ENCODE measurements at places on chromosomes 13 and 19.

DNA sequence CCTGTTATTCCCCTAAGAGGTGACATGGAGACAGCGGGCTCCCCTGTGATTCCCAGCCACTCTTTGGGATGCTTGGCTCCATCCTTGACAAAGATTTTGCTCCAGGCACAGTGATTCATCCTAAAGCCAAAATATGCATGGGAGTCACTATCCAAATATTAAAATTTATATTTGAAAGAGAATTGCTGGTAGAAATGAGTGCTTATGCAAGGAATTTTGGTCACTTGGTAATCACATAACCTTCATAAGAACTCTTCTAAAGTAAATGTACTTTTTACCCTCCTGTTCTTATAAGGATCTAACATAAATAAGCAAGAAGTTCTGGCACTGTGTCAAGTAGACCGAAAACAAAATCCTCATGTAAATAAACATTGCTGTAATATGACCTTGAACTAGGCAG is 385.8 kb downstream of the ITGBL1 start:
- DNase-seq, result peak; percentile 58

- no peak for DNase-seq
Measured at GRCh38 chr13:46909042-46909441, 12.2 kb upstream of the HTR2A start.

DNA sequence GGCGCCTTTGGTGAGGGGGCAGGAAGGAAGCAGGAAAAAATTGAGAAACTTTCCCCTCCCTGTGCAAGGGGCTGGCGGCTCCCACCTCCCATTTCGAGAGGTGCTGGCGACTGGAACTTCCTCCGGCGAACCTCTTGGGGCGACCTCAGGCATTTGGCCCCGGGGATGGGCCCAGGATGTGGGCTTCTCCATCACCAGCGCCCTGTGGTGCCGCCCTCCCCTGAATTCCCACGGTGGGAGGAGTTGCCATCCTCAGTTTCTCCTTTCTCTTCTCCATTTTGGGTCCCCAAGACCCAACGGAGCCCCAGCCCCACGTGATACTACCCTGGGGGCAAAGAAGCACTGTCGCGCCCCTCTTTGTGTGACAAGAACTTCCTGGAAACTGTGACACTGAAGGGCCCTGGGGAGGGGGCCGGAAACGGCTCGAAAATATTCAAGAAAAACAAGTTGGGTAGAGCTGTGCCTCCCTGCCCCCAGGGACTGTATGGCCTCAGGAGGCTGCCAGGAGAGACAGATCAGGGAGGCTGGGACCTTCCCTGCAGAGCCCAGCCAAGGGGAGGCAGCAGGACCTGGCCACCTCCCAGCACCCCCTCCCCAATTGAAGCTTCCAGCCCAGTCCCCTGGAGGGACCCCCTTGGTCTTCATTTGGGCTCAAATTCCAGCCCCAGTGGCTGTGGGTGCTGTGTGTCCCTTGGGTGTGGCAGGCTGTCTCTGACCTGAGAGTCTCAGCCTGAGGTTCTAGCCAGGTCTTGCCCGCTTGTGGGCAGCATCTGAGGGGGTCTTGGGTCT is 16.2 kb upstream of the AP1M2 start:
- DNase-seq, result no peak

- no peak for DNase-seq
Measured at GRCh38 chr13:36054041-36054440, 77.1 kb downstream of the DCLK1 start.

- peak; percentile 65 for DNase-seq
Measured at GRCh38 chr13:52695856-52696255, 43.2 kb downstream of the SUGT1 start.

DNA sequence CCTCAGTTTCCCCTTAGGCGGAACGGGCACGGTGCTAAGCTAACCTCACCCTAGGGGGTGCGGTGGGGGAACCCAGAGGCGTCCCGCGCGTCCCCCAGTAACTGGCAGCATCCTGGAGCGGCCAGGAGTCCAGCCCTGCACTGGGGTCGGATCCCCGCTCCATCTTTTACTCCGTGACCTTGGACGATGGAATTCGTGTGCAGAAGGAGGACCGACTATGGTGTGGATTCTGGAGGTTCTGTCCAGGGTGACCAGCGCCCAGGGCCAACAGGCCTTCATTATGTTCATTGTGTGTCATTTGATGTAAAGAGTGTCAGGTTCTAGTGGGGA is 630 bp downstream of the SPPL2B start:
- no peak for DNase-seq

DNA sequence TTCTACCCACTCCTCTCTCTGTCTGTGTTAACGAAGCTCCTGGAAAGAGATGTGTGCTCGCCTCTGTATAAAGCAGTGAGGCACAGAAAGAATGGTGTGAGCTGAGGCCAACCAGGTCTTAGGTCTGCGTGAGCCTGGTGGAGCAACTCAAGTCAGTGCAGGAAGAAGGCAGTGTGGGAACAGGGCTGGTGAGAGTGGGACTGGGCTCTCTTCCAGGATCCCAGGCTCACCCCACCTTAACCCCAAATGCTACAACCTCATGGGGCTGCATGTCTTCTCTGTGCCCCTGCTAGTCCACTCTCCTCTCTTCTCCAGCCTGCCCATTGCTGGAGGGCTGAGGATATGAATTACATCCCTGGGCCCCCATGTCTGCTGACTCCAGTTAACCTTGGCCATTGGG is 127.4 kb downstream of the DCT start:
- DNase-seq, result peak; percentile 53

DNA sequence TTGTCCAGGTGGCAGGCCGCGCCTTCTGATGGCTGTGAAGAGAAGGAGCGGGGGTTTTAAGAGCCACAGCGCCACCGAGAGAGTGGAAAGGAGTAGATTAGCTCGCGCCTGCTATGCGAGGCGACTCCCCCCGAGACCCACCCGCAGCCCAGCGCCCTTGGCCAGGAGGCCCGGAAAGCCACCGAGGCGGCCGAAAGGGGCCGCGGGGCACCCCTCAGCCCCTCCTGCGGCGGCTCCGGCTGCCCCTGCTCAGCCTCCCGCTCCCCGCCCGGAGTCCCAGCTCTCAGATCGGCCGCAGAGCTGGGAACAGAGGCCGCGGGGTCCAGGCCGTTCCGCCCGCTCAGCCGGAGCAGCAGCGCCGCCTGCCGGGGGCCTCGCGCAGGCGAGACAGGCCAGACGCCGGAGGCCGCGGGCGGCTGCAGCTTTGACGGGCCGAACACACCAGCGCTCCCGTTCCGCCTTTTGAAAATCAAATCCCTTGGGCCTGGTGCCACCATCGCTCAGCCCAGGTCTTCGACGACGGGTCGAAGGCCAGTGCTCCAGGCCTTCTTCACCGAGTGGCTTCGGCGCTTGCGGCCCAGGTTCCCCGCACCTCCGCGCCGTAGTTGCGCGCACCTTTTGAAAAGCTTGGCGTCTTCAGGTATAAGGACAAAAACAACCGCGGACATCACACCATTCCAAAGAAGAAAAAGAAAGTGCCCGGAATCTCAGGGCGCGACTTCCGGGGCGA is 15.3 kb downstream of the CDX2 start:
- peak; percentile 56 for DNase-seq

- no peak for DNase-seq
Measured at GRCh38 chr13:48575031-48575430, 42.2 kb upstream of the RCBTB2 start.

DNA sequence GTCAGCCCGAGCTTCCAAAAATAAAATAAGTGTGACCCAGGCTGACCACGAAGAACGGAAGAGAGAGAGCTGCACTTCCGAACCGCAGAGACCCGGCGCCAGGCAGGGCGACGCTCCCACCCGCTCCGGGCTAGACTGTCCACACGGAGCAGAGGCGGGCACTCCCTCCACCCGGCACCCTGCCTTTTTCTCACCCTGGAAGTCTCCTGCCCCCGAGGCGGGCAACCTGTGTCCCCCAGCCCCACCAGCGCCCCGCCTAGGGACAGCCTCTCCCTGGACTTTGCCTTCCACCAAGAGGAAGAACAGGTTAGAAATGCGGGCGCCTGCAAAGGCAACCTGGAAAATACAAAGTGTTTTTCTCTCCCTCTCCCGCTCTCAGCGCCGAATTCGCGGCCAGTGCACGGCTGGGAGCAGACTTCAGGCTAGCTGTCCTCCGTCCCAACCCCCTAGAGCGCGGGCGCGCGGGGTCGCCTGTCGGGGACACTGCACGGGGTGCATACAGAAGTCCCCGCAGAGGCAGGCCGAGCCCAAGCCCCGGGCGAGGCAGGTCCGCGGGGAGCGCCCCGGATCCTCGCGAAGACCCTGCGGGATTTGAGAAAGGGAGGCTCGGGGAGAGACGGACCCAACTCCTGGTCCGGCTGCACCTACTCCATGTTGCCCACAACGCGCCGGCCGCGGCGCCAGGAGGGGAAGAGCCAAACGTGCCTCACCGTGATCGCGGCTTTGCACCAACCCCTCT is 845 bp downstream of the SPRY2 start:
- DNase-seq, result peak; percentile 54

- no peak for DNase-seq
Measured at GRCh38 chr19:29372461-29372860, 153.3 kb upstream of the VSTM2B start.

- DNase-seq, result peak; percentile 44
Measured at GRCh38 chr19:632579-633067, 714 bp downstream of the POLRMT start.

DNA sequence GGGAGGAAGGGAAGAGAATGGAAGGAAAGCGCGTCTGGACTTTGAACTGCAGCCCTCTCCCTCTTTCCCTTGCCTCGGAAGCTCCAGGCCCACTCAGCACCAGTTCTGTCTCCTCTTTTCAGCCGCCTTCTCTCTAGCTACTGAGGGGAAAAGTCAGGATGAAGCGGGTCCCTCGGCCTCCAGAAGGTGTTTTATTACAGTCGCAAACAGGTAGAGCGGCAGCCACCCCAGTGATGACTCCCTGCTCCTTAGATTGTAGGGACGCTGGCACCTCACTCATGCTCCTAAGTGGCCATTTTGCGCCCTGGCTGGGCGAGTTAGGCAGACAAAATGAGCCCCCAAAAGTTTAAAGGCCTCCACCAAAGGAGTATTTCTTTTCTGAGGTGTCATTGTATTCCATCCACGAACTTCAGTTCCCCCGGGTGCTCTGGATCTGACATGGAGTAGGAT is 954 bp upstream of the STK24 start:
- no peak for DNase-seq

GRCh38 chr19:48819366-48819816 is 8.6 kb upstream of the BCAT2 start:
- peak; percentile 70 for DNase-seq

DNA sequence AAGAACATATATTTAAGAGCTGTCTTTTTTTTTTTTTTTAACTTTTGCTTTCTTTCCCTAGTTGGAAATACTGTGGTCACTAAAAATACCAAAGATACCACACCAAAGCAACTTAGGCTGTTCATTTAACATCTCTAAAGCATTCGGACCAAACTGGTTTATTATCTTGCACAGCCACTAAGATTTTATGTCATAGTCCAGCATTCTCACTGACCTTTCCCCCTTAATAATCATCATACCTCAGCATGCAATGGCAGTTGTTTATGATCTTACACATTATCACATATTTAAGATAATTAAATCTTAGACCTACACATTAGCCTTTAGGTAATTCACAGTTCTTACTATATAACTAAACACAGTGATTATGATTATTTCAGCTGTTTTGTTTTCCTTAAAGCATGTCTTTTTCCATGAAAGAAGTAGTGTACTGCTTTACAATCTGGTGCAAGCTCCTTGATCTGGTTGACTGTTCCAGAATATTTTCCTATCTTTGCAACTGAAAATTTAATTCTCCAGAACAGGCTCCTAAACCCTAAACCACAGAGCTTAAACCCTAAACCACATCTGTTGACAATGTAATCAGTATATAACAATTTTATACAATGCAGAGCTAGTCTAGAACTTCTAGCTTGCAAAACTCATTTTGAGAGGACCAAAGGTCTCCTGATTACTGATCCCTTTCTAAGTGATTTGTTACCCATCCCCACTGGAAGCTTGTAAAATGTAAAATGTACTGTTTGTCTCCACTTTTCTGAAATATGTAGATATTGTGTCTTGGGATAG is 74.2 kb downstream of the CDK8 start:
- peak; percentile 42 for DNase-seq

DNA sequence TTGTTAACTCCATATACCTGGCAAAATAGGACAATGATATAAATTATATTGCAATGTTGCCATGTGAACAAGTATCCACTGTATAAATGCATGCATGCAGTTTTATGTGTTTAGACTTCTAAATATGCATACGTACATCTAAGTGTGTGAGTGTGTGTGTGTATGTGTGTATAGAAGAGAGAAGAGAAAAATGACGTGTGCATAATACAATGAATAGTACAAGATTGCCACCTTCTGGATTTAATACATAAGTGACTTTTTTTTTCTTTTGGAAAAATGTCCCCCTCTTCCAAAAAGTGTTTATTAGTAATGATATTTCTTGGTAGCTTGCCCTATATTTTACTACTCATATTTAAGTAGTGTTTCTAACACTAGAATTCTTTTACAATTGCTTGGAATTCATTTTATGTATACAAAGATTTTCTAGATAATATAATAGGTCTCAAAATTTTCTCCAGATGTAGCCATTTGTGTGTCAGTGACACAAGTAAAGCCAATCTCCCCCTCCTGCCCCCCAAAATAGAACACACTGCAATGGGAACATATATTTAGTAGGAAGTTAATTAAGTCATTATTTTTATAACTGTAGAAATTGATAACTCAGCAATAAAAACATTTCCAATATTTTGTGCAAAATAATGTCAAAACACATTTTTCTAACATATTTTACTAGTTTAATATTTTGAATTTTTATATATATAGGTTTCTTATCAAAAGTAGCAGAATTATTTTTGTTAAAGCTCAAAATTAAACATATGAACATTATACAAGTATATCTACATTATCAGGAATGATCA is 783.3 kb upstream of the ATXN8OS start:
- DNase-seq, result peak; percentile 56

- peak; percentile 97 for DNase-seq
Measured at GRCh38 chr13:112711528-112712265, 21.9 kb downstream of the ATP11A start.

DNA sequence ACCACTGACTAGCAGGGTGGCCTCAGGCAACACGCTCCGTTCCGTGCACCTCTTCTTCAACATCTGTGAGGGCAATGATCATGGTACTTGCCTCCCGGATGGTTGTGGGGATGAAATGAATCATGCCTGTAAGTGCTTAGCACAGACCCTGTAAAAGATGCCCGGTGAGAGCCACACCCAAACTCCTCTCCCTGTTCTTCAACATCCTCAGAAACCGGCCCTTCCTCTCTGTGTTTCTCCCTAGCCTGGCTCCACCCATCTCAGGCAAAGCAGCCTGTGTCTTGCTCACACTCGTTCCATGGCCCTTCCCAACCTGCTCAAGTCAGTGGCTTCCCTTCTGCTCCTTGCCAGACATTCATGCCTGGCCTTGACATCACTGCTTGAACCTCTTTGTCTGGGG is 5.8 kb upstream of the DMKN start:
- peak; percentile 7 for DNase-seq

GRCh38 chr13:62046512-62046911 is 630.9 kb upstream of the PCDH20 start:
- no peak for DNase-seq

- peak; percentile 58 for DNase-seq
Measured at GRCh38 chr19:18437491-18438330, at the start of gene ISYNA1. Gene ISYNA1 (minus strand): TSS chr19:18438133. CDS start chr19:18437979, 154 bp downstream.

Measured in fibroblast of lung (primary cell).